ENCODE measurements at places on chromosomes 12 and 14.
A peak's percentile ranks its signal among the peaks of the same experiment; 100 is the strongest.

DNA sequence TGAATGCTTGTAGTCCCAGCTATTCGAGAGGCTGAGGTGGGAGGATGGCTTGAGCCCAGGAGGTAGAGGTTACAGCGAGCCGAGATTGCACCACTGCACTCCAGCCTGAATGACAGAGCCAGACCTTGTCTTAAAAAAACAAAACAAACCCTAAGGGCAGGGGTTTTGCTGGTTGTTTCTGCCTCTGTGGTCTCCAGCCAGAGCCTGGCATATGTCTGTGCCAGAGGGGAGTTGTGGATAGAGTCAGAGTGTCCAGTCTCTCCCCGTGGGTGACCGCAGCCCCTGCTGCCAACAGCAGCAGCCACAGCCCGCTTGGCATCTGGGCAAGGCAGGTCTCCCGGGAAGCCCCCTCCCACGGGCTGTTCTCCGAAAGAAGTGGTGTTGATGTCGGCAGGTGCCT, 37.6 kb downstream of the MVK start:
- no peak for DNase-seq

DNA sequence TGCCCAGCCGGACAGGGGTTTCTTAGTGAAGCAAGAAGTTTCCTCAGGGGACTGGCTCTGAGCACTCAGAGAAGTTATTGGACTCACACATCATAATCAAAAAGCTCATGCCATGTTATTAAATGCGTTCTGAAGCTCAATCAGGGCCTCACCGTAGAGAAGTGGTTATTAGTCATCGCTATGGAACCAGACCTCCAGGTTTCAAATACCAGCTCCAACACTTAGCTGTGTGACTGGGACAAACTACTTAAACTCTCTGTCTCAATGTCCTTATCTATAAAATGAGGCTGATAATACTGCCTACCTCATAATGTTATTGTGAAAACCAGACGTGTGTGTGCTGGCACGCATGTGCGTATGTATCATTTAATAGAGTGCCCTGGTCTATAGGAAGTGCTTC, 7.3 kb downstream of the STAT6 start:
- DNase-seq = no peak

GRCh38 chr12:2432856-2433255, 361.9 kb upstream of the FKBP4 start:
- no peak for DNase-seq

DNA sequence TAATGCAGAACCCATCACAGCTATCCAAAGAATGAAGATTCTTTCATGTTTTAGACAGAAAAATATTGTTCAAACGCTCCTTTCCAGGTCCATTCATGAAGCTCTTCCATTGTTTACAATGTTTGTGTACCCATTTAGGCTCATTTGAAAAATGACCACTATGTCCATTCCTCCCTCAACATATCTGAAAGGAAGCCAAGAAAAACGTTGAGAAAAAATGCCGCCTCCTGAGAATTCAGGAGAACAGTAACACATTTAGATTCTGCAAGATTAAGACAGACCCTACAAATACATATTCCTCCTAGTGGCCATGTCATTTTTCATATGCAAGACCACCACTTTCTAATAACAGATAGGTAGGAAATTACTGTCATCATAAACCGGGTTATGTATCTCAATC, 124.4 kb downstream of the SLC25A21 start:
- no peak for DNase-seq

DNA sequence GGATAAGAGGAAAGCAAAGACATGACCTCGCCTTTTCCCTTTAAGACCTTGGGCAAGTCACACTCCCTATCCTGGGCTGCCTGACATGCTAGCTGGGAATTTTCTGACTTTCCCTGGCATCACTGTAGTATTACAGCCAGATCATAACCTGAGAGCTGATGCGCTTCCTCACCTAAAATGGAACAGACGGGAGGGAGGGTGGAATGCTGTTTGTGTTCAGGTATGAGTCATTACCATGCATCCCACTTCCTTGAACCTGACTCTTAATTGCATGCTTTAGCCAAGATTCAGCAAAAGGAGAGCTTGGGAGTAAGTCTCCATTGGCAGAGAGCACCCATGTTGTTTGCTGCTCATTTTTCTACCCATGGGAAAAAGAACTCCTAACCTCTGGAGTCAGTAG, 156.5 kb downstream of the KCNK10 start:
- DNase-seq = no peak

DNA sequence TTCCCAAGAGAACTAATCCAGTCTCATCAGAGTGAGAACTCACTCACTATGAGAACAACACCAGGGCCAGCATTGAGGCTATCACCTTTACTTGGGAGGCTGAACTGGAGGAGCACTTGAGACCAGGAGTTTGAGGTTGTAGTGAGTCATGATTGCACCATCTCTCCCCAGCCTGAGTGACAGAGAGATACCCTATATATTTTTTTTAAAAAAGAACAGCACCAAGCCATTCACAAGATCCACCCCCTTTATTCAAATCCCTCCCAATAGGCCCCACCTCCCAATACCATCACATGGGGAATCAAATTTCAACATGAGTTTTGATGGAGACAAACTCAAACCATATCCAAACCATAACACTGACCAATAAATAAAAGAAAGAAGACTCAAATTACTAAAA, 3.7 kb upstream of the TMX1 start:
- DNase-seq = peak; percentile 14

GRCh38 chr12:57530396-57531142, 7.9 kb downstream of the MBD6 start:
- DNase-seq = no peak

DNA sequence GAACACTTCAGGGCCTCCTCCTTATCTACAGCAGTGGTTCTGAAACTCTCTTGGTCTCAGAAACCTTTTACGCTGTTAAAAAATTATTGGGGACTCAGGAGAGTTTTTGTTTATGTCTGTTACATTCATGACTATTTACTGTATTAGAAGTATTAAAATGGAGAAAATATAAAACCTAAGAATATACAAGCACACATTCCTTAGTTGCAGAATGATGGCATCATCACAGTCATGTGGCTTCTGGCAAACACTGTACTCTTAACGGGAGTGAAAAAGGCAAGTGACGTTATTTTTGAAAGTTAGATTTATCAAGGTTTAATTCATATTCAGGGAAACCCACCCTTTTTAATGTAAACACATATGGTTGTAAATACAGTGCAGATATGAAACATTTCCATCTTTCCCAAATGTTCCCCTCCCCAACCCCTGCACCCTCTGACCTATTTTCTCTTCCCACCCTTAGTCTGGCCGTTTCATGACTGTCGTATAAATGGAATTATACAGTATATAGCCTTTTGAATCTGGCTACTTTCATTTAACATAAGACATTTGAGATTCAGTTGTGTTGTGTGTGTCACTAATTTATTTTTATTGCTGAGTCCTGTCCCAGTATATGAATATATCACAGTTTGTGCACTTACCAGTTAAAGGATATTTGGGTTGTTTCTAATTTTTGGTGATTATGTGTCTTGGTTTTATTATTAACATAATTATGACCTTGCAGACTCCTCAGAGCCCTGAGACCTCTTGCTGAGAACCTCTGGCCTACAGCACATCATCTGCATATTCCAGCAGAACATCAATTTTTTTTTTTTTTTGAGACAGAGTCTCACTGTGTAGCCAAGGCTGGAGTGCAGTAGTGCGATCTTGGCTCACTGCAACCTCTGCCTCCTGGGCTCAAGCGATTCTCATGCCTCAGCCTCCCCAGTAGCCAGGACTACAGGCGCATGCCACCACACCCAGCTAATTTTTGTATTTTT, 457.0 kb downstream of the PCNX1 start:
- DNase-seq = no peak

GRCh38 chr12:107990325-107990724, 138.8 kb upstream of the WSCD2 start:
- peak; percentile 39 for DNase-seq

DNA sequence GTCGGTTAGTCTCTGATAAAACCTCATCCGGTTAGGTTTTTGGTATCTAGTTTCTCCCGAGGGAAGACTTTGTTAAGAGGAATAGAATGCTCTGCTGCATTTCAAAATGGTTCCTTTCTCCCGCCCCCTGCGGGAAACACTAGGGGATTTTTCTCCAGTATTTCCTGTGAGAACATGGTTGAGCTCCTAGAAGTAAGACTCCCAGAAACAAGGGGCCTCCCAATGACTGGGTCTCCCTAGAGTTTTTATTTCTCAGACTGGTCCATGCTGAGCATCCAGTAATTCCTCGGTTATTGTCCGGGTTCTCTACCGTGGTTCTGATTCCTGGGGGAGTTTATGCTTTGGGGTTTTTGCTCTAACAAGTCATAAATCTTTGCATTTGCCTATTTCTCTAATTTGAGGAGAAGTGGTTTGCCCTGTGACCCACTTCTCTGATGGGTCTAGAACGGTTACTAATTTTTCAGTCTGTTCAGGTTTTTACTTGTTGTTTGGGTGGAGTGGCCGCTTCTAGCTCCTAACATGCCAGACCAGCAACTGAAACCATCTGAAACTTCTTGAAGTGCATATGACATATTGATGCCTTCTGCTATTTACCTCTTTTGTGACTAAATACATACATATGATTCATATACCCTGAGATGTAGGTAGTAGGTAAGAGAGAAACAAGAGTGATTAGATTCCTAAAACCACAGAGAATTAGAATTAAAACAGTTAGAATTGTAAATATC, 25.1 kb downstream of the TESPA1 start:
- no peak for DNase-seq

Data from activated naive CD8-positive, alpha-beta T cell treated with anti-CD3 and anti-CD28 coated beads, Interleukin-2, amount 50 U/mL, for 24 hours (primary cell).